ENCODE measurements at places on chromosomes 2 and 18. TPM values are rescaled to one million over a fixed set of nuclear protein-coding genes. Genes with fewer than 3 reads are reported as not detected.

GRCh38 chr18:13067124-13067523, 76.0 kb downstream of the CEP192 start:
- H3K4me3 ChIP-seq = no peak overlapping the region
- H3K4me1 ChIP-seq = peaks cover 8% of the 10 kb centered on the region
- no peak for DNase-seq
- H3K27ac ChIP-seq = peak overlapping the region; percentile 40

DNA sequence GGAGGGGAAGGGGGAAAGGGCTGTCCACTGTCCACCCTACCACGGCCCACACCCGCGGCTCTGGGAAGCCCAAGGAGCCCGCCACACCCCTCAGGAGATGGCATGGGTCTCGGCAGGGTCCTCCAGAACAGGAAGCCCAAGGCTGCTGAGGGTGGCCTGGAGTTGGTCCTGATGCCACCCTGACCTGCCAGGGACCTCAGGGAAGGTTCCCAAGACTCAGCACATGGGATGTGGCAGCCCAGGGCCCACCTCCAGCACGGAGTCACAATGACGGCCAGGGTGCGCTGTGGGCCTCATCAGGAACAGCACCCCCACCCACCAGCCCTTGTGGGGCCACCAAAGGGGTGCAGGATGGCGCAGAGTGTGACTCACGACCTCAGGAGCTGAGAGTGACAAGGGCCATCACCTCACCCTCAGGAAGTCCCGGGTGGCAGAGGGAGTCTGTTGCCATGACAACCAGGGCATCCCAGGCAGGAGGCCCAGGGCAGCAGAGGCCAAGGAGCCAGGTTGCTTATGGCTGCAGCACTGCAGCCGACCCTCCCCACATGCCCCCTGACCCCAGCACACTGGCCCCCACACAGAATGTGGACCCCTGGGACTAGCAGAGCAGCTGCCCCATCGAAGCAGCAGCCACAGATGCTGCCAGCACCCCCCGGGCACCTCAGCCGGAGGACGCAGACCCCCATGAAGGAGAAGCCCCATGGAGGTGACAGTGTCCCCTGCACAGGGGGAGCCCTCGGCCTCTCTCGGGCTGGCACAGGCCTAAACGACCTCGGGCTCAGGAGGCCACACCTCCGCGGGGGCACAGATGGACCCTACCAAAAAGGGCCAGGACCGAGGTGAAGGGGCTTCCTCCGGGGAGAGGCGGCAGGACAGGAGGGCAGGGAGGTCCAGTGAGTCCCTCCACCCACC, 34.3 kb downstream of the KIF1A start:
- no peak for DNase-seq
- no peak overlapping the region for H3K4me3 ChIP-seq
- no peaks in the 10 kb centered on the region for H3K4me1 ChIP-seq
- no peaks in the 10 kb centered on the region for H3K36me3 ChIP-seq
- peaks cover 3% of the 10 kb centered on the region for H3K27me3 ChIP-seq

GRCh38 chr2:65320042-65320725, 92.6 kb downstream of the ACTR2 start:
- H3K4me3 ChIP-seq = no peak overlapping the region
- peaks cover 4% of the 10 kb centered on the region for H3K36me3 ChIP-seq
- H3K27ac ChIP-seq = no peak overlapping the region
- peaks cover 3% of the 10 kb centered on the region for H3K27me3 ChIP-seq
- no peak for DNase-seq

GRCh38 chr18:39205565-39206195, 1640.1 kb upstream of the CELF4 start:
- no peak for DNase-seq
- H3K27ac ChIP-seq = no peak overlapping the region
- no peaks in the 10 kb centered on the region for H3K27me3 ChIP-seq
- H3K36me3 ChIP-seq = no peaks in the 10 kb centered on the region
- no peaks in the 10 kb centered on the region for H3K4me1 ChIP-seq

DNA sequence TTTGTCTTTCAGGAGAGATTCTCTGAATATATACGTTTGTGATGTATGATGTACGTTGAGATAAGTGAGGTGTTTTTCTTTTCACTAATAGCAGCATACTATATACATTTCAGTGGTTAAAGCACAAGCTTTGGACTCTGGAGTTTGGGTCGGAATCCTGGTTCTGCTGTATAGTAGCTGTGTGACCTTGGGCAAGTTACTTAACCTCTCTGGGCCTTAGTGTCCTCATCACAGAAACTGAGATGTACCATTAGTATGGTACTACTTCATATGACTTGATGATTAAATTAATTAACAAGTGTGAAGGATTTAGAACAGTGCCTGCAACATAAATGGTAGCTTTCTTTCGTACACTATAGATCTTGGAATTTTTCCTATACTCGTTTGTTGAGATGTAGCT, 258.7 kb downstream of the CDCA7 start:
- H3K27ac ChIP-seq = no peak overlapping the region
- no peaks in the 10 kb centered on the region for H3K4me1 ChIP-seq
- H3K36me3 ChIP-seq = no peaks in the 10 kb centered on the region
- H3K4me3 ChIP-seq = no peak overlapping the region

- no peak overlapping the region for H3K27ac ChIP-seq
- peaks cover 7% of the 10 kb centered on the region for H3K4me1 ChIP-seq
- no peak for DNase-seq
- no peaks in the 10 kb centered on the region for H3K36me3 ChIP-seq
These were observed 69.2 kb upstream of the HNRNPA3 start for GRCh38 chr2:177143444-177143843.

DNA sequence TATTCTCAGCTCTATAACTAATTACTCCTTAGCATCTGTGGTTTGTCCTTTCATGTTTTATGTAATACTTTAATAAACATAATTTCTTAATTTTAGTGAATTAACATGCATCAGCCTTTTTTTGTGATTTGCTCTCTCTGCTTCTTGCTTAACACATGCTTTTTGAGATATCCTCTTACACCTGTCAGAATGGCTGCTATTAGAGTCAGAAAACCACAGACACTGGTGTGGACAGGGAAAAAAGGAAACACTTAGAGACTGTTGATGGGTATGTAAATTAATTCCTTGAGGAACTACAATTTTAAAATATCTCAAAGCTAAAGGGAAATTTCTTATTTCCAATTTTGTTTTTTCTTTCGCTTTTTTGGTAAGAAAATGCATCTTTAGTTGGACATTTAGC, 549.0 kb downstream of the ZNF804A start:
- no peaks in the 10 kb centered on the region for H3K4me1 ChIP-seq
- no peak for DNase-seq
- H3K36me3 ChIP-seq = no peaks in the 10 kb centered on the region
- H3K4me3 ChIP-seq = no peak overlapping the region

GRCh38 chr2:180823546-180824141, 156.8 kb upstream of the UBE2E3 start:
- no peak overlapping the region for H3K27ac ChIP-seq
- no peaks in the 10 kb centered on the region for H3K27me3 ChIP-seq
- no peaks in the 10 kb centered on the region for H3K36me3 ChIP-seq
- H3K4me1 ChIP-seq = no peaks in the 10 kb centered on the region
- no peak for DNase-seq

DNA sequence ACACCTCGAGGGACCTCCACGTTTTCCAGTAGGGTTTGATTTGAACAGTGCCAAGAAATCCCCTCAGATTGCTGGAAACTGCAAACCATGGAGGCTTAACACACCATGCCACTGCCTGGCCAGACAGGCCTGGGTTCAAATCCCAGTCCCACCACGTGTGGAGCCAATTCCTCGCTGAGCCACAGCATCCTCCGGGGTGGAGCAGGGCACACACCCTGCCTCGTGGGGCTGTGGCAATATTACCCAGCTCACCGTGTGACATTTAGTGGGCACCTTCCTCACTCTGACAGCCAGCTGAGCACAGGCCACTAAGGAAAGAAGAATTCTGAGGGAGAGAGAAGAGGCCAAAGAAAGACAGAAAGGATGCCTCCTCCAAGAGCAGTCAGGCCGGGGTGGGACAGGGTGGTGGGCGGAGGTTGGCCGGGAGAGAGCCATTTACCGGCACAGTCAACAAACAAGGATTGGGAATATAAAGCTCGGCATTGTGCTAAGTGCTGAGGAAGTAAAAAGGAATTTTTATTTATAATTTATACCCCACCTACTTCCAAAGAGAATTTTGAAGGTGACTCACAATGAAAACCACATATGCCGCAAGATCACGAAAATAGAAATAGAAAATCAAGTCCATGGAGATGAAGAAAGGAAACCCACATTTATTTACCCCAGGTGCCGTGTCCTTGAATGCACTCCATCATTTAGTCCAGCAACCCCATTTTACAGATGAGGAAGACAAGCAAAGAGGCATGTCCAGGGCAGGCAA, 111.5 kb downstream of the MCFD2 start:
- H3K36me3 ChIP-seq = no peaks in the 10 kb centered on the region
- DNase-seq = no peak
- no peaks in the 10 kb centered on the region for H3K4me1 ChIP-seq
- H3K27me3 ChIP-seq = peaks cover 6% of the 10 kb centered on the region

DNA sequence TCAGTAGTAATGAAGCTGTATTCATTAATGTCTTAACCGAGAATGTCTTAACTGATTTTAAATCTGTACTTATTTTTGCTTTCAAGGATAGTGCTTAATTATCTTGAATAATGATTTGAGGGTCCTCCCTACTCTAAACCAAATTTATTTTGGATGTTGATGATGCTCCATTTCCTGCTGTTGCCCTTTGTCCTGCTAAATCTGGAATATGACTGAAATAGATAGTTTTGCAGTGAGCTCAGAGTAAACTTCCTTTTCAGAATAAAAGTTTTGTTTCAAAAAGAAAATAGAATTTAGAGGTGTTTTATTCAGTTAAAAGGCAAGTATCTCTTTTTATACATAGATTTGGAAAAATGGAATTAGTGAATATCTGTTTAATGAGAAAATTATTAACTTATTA, 8.1 kb downstream of the NBEAL1 start:
- peaks cover 3% of the 10 kb centered on the region for H3K36me3 ChIP-seq
- H3K27ac ChIP-seq = no peak overlapping the region
- no peak overlapping the region for H3K4me3 ChIP-seq
- peaks cover 22% of the 10 kb centered on the region for H3K4me1 ChIP-seq

ANO7 gene
- 2.4 TPM for total RNA-seq

SPDYA gene
- total RNA-seq = 1.1 TPM

MC5R gene
- not detected for total RNA-seq

ARMC9 gene
- total RNA-seq = 3.8 TPM

SOWAHC gene
- total RNA-seq = 0.31 TPM

ZNF892 gene
- 5.9 TPM for total RNA-seq

ANKRD23 gene
- 8.8 TPM for total RNA-seq

STEAP3 gene
- 0.07 TPM for total RNA-seq
